ENCODE measurements at places on chromosomes 13 and 19. TPM values are rescaled to one million over a fixed set of nuclear protein-coding genes. Genes with fewer than 3 reads are reported as not detected.

- no peak for DNase-seq
Observed at GRCh38 chr13:58721273-58721672, 1089.7 kb downstream of the PCDH17 start.

- peak; percentile 39 for DNase-seq
Observed at GRCh38 chr13:45949161-45949560, 97.6 kb upstream of the SIAH3 start.

DNA sequence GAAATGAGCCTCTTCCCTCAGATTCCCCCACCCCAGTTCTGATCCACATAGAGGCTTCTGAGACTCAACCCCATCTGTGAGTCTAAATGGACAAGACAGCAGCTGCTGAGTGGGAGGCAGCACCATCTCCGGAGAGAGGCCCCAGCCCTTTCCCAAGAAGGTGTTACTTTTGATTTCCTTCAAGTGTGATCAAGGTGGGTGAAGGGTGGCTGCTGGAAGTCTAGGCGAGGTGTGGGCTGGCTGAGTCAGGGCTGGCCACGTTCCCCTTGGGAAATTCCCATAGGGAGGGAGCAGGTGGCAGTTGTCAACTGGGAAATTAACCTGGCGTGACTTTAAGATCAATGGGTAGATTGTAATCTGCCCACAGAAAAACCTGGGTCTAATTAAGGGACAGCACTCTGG lies 148.0 kb downstream of the FOXO1 start:
- DNase-seq, result no peak

- no peak for DNase-seq
Observed at GRCh38 chr19:50780753-50781435, 9.3 kb upstream of the ACP4 start.

GRCh38 chr13:43877766-43878165 lies 1.8 kb downstream of the CCDC122 start:
- DNase-seq, result no peak

- DNase-seq, result no peak
Observed at GRCh38 chr19:18310118-18310909, 12.6 kb downstream of the LSM4 start.

DNA sequence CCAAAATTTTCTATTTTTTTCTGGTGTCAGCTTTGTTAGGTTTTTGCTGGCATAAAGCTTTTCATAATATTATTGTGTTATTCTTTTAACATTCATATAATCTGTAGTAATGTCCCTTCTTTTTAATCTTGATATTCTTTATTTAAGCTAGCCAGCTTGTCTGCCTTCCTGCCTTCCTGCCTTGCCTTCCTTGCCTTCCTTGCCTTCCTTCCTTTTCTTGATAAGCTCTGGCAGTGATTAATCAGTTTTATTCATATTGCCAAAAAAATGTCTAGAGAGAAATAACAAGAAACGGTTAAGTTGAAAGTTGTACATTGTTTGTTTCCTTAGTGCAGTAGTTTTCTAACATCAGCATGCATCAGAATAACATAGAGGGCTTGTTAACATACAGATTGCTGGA lies 257.5 kb downstream of the MAB21L1 start:
- no peak for DNase-seq

DNA sequence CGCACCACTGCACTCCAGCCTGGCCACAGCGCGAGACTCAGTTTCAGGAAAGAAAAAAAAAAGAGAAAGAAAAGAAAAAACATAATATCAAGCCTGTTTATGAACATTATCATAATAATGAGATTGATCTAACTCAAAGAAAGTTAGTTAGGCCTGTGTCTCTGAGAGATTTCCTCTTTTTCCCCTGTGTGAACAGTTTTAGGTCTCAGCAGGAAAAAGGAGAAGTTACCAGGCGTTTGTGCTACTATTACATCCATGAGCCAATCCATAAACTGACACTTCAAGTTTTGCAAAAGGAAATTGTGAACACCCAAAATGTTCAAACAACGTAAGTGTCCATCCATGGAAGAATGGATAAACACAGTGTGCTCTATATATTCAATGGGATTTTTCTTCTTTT lies 3.8 kb downstream of the TARM1 start:
- DNase-seq, result no peak

DNA sequence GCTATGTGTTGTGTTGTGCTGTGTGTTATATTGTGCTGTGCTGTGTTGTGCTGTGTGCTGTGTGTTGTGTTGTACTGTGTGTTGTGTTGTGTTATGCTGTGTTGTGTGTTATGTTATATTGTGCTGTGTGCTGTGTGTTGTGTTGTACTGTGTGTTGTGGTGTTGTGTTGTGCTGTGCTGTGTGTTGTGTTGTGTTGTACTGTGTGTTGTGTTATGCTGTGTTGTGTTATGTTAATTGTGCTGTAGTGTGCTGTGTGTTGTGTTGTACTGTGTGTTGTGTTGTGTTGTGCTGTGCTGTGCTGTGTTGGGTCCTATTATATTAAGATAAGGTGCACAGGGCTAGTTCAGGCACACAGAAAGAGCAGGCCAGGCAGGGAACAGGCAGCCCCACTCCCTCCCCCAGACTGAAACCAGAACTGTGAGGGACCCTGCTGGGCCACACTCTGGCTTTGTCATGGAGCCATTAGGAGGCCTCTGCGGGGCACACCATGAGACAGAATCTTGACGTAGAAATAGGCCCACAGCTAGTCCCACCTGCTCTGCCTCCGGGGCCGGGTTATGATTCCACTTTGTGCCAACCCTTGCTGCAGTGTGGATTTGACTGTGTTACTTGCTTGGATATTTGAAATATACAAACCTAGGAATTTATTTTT lies 12.1 kb downstream of the SOX1 start:
- DNase-seq, result no peak

DNA sequence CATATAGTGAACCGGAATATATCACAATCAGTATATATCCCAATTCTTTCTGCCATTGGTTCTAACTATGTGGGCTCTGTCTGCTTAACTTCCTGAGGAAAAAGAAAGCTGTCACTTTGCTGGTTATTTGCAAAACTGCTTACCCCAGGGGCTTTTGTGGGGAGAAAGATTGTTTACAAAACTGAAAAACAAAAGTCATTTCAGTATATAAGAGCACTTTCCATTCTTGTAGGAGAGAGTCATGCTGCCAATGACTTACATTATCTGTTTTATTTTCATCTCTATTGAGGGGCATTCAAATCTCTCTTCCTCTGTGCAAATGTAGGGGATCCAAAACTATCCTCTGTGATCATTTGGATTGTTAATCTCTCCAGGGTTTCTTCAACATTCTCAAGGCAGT lies 3.2 kb upstream of the HS6ST3 start:
- no peak for DNase-seq

- DNase-seq, result no peak
Observed at GRCh38 chr13:111915104-111915551, 151.8 kb upstream of the SOX1 start.

- DNase-seq, result no peak
Observed at GRCh38 chr19:40600570-40601133, 517 bp upstream of the LTBP4 start.

GRCh38 chr13:72403396-72404010 lies 323.9 kb downstream of the MZT1 start:
- DNase-seq, result no peak

DNA sequence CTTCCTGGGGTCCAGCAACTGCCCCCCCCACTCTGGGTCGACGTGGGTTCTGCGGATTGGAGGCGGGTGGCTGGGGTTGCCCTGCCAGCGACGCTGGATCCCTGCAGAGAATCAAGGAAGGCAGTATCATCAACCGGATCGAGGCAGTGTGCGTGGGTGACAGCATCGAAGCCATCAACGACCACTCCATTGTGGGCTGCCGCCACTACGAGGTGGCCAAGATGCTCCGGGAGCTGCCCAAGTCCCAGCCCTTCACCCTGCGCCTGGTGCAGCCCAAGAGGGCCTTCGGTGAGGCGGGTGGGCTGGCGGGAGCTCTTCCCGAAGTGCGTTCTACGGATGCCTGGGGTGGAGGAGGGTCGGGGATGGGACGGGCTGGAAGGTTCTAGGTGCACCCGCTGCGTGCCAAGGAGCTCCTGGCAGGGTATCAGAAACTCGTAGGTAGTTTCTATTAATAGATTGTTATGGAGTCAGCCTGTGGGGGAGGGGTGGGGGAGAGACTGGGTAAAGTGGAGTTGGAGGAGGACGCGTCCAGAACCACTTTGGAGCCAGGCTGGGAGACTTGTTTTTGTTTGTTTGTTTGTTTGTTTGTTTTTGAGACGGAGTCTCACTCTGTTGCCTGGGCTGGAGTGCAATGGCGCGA lies 1.5 kb downstream of the GIPC3 start:
- DNase-seq, result no peak

DNA sequence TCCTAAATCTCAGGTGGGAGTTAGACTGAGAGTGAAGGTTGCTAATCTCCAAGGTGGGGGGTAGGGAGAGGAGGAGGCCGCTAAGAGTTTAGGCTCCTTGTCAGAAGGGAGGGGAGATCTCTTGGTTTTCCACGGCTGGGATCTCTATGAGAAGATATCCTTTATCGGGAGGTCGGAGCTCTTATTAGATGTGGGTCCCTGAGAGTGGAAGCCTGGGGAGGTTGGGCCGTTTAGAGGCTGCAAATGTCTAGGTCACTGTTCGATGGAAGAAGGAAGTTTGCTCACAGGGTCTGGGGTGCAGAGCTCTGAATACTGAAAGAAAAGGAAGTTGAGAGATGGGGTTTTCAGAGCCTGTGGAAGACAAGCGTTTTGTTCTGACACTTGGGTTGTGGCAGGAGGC lies 3.8 kb downstream of the MYADM start:
- DNase-seq, result no peak

GRCh38 chr19:46924874-46925547 lies 64.2 kb downstream of the ARHGAP35 start:
- peak; percentile 54 for DNase-seq

GRCh38 chr19:2048104-2048958 lies 2.7 kb downstream of the MKNK2 start:
- DNase-seq, result no peak

DNA sequence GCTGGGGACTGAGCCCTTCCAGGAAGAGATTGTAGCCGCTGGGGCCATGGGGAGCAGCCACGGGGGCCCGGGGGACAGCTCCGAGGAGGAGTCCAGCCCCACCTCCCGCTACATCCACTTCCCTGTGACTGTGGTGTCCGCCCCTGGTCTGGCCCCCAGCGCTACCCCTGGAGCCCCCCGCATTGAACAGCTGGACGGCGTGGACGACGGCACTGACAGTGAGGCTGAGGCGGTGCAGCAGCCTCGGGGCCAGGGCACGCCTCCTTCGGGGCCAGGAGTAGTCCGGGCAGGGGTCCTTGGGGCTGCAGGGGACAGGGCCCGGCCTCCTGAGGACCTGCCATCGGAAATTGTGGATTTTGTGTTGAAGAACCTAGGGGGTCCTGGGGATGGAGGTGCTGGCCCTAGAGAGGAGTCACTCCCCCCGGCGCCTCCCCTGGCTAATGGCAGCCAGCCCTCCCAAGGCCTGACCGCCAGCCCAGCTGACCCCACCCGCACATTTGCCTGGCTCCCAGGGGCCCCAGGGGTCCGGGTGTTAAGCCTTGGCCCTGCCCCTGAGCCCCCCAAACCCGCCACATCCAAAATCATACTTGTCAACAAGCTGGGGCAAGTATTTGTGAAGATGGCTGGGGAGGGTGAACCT lies 9.6 kb downstream of the IGFLR1 start:
- no peak for DNase-seq

DNA sequence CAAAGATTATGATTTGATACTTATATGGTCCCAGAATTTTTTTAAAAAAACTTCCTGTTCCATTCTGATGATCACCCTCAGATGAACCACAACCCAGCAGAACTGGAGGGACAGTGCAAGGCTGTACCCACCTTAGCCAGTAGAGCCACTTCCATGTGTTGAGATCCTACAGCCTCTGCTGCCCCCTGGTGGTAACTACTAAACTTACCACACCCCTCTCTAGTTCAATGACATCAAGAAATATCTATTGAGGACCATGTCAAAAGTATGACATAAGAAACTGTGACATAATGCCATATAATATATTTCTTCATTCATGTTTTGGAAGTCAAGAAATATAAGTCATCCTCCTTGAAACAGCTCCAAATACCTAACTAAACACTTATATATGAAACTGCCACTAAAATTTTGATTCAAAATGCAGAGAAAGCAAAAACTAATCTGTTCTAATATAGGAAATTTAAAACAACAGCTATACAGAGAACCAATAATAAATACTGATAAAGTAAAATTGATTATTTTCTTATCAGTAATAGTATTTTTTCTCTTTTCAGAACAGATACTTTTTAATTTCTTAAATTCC lies 412.6 kb downstream of the KCTD12 start:
- peak; percentile 89 for DNase-seq

DNA sequence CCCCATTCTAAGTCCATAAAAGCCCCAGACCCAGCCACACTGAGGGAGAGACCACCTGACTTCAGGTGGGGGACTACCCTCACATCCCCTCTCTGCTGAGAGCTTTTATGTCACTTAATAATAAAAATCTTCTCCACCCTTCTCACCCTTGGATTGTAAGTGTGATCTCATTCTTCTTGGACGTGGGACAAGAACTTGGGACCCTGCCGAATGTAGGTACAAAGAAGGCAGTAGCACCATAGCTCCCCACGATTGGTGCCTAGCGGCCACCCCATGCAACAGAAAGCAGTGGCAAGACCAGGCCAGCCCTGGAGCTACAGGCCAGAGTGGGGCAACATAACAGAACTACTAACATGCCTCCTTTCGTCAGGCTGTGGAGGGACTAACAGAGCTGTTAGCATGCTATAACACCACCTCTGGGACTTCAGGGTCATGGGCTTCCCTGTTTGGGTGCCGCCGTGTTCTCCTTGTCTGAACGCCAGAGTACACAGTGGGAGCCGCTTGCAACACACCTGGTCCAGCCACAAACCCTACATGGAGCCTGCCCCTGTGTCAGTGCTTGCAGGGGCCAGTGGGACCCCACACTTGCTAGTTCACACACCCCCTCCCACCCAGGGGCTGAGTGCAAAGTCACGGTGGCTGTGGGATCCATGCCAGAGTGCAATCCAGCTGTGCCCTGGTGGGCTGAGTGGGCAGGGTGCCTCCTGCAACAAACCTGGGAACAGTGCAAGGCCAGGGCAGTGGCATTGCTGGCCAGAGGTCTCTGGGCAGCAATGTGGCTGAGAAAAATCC lies 5.2 kb upstream of the FBXO17 start:
- no peak for DNase-seq

ZNF584 gene
- total RNA-seq, result 17.1 TPM

LCP1 gene
- 0.99 TPM for total RNA-seq

ZNF665 gene
- 2.4 TPM for total RNA-seq

KLK12 gene
- total RNA-seq, result not detected

STAP2 gene
- total RNA-seq, result 7.5 TPM

NOTCH3 gene
- total RNA-seq, result 44.4 TPM

RGL3 gene
- total RNA-seq, result 0.41 TPM

MEF2B gene
- 0.27 TPM for total RNA-seq

ACER1 gene
- not detected for total RNA-seq

PSG1 gene
- not detected for total RNA-seq

SIAH3 gene
- not detected for total RNA-seq

Measured in fibroblast of the aortic adventitia (primary cell).